Spleen (tissue), 13 donors: ENCODE measurements at places on chromosomes 12 and 14. TPM values are rescaled to one million over a fixed set of nuclear protein-coding genes. Genes with fewer than 3 reads are reported as not detected.

The C12orf60 gene
- total RNA-seq: 1.4 TPM

DNA sequence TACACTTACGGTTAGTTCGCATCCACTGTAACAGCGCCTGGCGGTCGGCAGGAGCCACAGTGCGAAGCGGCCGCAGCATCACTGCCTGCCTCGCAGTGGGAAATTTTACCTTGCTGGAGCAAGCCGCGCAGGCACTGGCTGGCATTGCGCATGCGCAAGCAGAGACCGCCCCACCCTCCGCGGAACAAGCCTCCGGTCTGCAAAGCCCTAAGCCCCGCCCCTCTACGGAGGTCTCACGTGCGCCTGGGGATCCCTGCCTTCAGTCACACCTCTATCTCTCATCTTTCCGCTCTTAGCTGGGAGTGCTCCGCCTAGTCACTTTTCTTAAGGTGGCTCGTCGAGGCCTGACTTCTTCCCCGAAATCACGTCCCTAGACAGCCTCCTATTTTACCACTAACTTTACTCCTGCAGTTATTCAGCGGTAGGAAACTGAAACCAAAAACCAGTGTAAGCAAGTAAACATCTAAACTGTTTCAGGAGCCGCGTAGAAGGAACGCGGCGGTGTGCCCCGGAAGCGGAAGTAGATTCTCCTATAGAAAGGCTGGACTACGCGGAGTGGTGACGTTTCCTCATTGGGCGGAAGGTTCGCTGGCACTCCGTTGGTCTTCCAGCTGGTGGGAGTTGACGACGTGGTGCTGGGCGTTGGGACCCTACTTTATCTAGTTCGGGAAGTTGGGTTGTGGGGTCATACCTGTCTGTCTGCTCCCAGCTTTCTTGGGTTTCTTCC lies at the start of gene SRP54:
SRP54 (plus strand) TSS at position 572 of the 727 bp plus-strand sequence. CDS start 13,718 bp downstream, outside the sequence.
- DNase-seq: peak; percentile 100

The AICDA gene
- 1.3 TPM for total RNA-seq

DNA sequence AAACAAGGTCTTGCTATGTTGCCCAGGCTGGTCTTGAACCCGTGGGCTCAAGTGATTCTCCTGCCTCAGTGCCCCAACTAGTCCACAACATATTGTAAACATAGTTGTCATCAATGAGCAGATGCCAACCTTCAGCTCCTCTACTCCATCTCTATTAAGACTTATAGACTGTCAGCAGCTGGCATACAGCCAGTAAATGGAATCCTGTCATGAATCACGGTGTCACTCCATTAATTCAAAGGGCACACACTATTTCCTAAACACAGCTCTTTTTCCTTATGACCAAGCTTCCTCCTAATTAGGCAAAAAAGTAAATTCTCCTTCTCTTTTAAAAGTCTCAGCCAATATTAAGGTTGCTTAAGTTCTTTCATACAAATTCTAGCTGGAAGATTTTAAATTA lies 111.2 kb downstream of the ITPR2 start:
- no peak for DNase-seq

The TSPAN19 gene
- 1.1 TPM for total RNA-seq

GRCh38 chr14:102183886-102184285 lies 44.2 kb downstream of the WDR20 start:
- no peak for DNase-seq

- DNase-seq: no peak
Measured at GRCh38 chr12:82176761-82177490, 181.3 kb downstream of the CCDC59 start.

The EIF2S3B gene
- total RNA-seq: 0.83 TPM

DNA sequence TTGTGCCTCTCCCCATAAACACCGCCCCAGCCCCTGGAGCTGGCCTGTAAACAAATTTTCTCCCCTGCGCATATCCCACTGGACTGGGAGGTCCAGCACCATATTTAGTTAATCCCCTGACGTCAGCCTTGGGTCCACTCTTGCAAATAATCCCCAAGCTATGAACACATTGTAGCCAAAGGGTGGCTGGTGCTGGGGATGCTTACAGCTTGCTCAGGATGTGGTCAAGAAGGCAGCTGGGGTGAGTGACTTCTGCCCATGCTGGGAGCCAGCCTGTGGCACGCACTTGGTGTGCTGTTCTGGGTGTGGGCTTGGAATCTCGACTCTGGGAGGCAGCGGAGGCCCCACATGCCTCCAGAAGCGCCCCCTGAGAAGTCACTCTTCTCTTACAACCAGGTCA lies 32.1 kb downstream of the CMKLR1 start:
- DNase-seq: no peak

The KICS2 gene
- 25.6 TPM for total RNA-seq

DNA sequence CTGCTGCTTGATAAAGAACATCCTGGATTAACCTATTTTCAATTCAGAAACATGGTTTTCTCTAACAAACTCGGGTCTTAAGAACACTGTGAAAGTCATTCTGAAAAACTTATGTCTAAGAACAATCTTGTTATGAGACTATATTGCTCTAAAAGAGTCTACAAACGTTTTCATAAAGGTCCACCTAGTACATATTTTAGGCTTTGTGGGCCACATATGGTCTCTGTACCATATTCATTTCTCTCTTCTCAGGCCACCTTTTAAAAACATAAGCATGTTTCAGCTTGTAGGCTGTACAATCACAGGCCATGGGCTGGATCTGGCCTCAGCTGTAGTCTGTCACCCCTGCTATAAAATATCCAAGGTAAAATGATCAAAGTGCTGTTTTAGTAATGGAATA lies 39.9 kb downstream of the PPP4R3A start:
- no peak for DNase-seq
